ENCODE measurements at places on chromosomes 4 and X. TPM values are rescaled to one million over a fixed set of nuclear protein-coding genes. Genes with fewer than 3 reads are reported as not detected.

Gene BCAP31
- 155 TPM for total RNA-seq

Gene SPANXN4
- total RNA-seq = not detected

Gene PNMA6F
- not detected for total RNA-seq

Gene ZNF141
- total RNA-seq = 30.1 TPM

Gene TGIF2LX
- total RNA-seq = not detected

Gene UBL4A
- total RNA-seq = 54.0 TPM

Gene FGA
- total RNA-seq = not detected

Gene SAP30
- total RNA-seq = 21.0 TPM

Gene CT55
- not detected for total RNA-seq

Gene SLC10A4
- not detected for total RNA-seq

Gene EDA
- total RNA-seq = 0.53 TPM
